ENCODE measurements at places on chromosomes 1 and 21. TPM values are rescaled to one million over a fixed set of nuclear protein-coding genes. Genes with fewer than 3 reads are reported as not detected.

Gene CCNL2
- 238 TPM for total RNA-seq

Gene FAM177B
- total RNA-seq: not detected

Gene RNF115
- 14.7 TPM for total RNA-seq

Gene PTPN7
- 101 TPM for total RNA-seq

Gene WLS
- not detected for total RNA-seq

Gene AIDA
- total RNA-seq: 34.8 TPM

Gene LCA5L
- not detected for total RNA-seq

Gene KCNJ9
- total RNA-seq: not detected

Gene GSTM1
- total RNA-seq: not detected

Gene RNF186
- total RNA-seq: not detected

Gene KRTAP19-2
- not detected for total RNA-seq

Gene REN
- total RNA-seq: not detected

Gene CHIA
- total RNA-seq: not detected

All from naive thymus-derived CD4-positive, alpha-beta T cell (primary cell).